ENCODE measurements at places on chromosomes 4 and X.

GRCh38 chr4:109562457-109563239 is 2.6 kb downstream of the MCUB start:
- no peak for DNase-seq

DNA sequence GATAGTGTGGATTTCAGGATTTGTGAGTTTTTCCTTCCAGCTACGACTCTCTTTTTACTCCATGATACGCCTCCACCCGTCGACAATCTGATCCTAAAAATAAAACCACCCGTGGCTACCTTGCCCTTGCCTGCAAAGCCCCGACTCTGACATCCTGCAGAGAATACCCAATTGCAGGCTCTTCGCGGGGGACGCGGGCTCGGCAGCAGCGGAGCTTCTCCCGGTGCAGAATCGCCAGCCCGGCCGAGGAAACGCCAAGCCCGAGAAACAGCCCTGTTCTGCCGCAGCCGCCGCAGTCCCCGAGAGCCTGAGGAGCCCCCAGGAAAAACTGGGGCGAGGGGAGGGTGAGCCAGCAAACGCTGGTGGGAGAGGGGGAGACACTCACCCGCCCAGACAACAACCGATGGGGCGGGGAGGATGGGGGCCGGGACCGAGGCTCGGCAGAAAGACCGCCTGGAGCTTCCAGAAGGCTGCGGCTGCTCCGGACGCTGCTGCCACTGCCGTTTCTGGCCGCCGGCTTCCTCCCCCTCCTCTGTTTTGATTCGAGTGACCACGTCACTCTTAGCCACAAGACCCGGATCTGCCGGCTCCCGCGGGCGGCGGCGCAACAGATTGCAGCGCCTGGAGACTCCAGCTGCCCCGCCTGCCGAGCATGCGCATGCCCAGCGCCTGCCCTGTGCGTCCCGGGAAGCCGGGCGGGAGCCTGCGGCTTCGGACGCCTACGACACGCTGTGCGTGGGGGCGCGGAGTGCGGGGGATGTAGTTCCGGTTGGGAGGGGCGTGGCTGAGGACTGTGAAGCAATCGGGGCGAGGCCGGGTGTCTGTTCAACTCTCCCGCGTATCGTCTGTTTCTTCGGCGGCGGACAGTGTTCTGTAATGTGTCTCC is at the start of gene SMIM14:
TSS of gene SMIM14 (minus strand) at position 512 of the 886 bp plus-strand sequence. CDS start 33,720 bp downstream, outside the sequence.
- DNase-seq: peak; percentile 100

DNA sequence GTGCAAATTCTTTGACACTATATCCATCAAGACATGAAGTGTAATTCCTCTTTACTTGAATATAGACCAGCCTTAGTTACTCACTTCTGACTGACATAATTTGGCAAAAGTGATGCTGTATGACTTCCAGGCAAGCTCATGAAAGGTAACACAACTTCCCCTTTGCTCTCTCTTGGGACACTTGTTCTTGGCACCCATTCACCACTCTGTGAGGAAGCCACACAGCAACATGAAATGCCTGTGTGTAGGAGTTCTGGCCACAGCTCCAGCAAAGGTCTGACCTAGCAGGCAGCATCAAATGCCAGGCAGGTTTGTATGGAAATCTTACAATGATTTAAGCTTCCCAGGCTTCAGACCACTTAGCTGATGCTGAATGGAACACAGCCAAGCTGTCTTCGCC is 280.3 kb downstream of the PDHA2 start:
- DNase-seq: no peak

GRCh38 chrX:13287816-13288215 is 32.0 kb downstream of the ATXN3L start:
- DNase-seq: peak; percentile 8

GRCh38 chr4:107874024-107874423 is 49.3 kb downstream of the SGMS2 start:
- no peak for DNase-seq

DNA sequence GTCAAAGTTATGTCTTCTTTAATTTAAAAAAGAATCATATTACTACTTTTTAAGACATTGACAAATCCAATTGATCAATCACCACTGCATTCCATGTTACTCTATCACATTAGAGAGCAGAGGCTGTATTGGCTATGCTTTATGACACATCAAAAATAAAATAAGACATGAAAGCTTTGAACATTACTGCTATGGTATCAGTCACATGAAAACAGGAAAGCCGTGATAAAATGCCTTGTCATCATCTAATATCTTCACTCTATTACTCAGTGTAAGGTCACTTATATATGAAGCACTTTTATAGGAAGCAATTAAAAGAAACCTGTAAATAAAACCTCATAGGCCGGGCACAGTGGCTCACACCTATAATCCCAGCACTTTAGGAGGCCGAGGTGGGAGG is 27.7 kb upstream of the CEP135 start:
- no peak for DNase-seq

DNA sequence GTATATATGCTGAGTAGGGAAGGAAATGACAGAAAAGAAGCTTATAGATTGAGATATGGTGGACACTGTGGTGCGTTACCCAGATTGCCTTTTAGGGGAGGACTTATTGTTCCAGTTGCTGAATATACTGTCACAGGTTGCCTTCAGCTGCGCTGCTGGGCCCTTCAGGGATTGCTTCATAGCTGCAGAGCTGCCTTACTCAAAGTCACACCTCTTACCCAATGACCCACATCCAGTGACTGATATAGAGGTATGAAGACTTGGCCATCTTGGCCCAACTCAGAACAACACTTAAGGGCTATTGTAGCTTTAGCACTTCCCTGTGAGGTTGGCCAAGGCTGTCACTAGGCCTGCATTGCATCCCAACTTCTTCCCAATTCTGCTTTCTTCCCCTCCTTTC is 63.4 kb upstream of the TMEM164 start:
- DNase-seq: no peak

DNA sequence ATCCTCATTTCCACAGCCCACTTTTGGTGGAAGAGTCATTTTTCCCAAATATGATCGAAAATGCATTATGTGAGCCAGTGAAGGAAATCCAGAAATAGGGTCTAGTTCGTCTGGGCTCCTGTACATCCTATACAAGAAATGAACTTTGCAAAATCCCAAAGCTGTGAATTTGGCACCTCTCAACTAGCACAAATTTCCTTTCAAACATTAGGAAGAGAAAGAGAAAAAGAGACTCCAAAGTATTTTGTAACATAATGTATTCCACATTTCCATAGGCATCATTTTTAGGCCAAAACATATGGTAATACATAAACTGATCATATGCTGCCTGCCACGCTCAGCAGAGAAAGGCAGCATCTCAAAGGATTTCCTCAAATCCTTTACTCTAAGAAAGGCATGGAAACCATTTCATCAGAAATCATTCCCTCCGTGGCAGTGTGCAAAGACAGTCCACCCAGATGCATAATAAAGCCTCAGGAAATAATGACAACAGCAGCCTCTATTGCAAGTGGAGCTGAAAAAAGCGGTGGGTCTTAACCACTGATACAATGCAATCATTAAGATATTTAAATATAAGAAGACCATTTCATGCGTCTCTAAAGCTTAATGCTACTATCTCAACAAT is 56.8 kb downstream of the ANOS1 start:
- no peak for DNase-seq

- no peak for DNase-seq
These were observed 1301.9 kb downstream of the PCDH7 start for GRCh38 chr4:32022071-32022470.

DNA sequence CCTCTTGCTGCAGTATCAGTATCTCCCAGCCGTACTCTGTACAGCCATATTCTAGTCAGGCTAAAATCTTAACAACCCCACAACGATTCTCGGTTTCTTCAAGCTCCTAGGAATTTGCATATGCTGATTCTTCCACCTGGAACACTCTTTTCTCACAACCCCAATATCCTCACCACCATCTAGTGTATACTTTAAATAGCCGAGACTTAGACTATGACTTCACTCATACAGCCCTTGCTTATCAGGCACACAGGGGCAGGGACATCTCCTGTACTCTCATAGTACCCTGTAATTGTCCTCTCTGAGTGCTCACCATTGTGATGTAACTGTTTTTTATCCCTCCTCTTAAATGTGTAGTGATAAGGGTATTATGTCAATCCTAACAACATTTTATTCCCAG is 2126.4 kb upstream of the TENM3 start:
- DNase-seq: no peak

DNA sequence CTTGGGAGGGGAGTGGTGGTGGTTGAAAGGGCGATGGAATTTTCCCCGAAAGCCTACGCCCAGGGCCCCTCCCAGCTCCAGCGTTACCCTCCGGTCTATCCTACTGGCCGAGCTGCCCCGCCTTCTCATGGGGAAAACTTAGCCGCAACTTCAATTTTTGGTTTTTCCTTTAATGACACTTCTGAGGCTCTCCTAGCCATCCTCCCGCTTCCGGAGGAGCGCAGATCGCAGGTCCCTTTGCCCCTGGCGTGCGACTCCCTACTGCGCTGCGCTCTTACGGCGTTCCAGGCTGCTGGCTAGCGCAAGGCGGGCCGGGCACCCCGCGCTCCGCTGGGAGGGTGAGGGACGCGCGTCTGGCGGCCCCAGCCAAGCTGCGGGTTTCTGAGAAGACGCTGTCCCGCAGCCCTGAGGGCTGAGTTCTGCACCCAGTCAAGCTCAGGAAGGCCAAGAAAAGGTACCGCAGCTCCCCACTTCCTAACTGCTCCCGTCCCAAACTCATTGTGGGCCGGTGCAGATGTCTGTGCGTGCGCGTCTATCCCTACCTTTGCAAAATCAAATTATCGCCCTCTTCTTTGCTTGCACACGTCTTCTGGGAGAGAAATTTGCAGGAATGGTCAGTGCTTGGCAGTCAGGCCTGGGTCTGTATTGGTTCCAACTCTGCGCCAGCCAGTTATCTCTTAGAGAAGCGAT is 533 bp downstream of the IL15 start:
- DNase-seq: peak; percentile 84

GRCh38 chr4:24243641-24244040 is 340.7 kb downstream of the DHX15 start:
- DNase-seq: no peak

DNA sequence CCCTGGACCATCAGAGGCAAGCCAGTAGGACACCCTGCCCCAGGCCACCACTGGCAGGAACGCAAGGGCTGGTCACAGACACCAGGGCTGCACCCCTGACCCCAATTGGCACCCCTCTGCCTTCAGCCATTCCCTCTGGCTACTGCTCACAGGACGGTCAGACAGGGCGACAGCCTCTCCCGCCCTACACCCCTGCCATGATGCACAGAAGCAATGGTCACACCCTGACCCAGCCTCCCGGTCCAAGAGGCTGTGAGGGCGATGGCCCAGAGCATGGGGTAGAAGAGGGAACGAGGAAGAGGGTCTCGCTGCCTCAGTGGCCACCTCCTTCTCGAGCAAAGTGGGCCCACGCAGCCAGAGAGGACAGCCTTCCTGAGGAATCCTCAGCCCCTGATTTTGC is 143.5 kb downstream of the SOWAHB start:
- no peak for DNase-seq

DNA sequence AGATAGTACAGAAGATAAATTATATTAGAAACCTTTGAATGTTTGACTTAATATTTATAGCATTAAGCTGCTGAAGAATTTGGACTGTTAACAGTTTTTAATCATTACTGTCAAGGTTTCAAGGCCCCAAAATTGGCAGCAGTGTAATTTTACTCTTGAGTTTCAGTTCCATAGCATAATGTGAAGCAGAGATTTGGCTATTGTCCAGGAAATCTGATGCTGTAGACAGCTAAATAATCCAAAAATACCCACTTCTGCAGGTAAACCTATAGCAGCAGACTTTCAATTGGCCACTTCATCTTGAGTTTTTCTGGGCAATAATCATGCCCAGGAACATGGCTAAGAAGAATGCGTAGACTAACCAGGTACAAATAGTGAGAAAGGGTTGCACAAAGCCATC is 85.0 kb downstream of the RCHY1 start:
- DNase-seq: no peak

GRCh38 chr4:75490155-75490554 is 24.0 kb downstream of the RCHY1 start:
- no peak for DNase-seq

GRCh38 chr4:3716631-3717235 is 49.5 kb upstream of the ADRA2C start:
- no peak for DNase-seq

DNA sequence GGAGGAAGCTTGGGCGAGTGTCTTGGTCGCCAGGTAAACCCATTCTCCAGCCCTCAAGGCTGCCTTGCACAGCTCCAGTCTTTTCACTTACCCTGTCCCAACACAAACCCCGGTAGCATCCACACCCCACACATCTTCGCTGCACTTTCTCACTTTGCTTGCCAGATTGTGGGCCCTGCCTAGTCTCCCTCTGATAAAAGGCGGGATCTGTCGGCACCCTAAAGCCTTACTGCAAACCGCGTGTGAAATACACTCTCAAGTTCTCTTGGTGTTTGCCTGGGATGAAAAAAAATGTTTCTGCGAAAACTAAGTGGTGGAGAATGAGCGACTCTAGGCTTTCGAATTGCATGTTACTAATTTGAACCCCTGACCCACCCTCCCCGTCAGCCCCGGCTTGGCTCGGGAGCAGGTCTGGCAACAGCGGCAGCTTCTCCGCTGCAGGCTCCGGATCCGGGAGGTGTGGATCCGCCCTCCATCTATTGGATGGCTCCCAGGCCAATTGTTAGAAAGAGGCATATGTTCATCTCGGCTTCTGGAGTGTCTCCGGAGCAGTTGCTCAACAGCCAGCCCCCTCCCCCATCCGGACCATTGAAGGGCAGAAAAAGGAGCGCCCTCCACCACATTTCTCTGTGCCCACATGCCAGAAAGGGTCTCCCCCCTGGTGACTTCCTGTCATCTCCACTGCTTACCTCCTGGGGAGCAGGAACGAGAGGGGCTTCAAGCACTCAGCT is 3.0 kb upstream of the CITED1 start:
- peak; percentile 66 for DNase-seq

DNA sequence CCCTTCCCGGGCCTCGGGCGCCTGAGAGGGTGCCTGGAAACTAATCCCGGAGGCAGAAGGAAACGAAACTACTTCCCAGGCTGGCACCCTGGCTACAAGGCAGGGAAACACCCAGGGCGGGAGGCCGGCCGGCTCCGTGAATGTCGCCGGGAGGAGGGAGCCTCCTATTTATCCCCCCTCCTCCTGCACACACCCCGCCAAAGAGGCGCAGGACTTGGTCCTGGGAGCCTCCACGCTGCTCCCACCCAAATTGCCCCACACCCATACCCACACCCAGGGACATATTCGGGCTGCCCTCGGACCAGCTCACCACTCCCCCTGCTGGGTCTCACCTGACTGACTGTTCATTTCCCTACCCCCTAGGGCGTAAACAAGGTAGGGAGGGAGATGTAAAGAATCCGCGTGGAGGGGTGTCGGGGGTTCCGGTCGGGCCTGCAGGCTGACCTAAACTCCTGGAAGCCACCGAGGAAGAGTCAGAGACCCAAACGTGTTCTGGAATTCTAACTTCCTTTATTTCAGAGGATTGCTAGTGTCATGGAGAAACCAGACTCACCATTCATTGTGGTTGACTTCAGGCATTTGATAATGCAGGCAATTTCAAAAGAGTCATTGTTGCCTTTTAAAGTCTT is at the start of gene BTC:
TSS of gene BTC (minus strand) at position 142 of the 629 bp plus-strand sequence. CDS start 198 bp downstream, outside the sequence.
- DNase-seq: peak; percentile 33

GRCh38 chr4:87608229-87608628 is at the start of gene DSPP:
Gene DSPP, plus strand, starts transcription at chr4:87608529. Its CDS starts 2,380 bp downstream, at chr4:87610909.
- no peak for DNase-seq
